Cardiac septum (tissue), 1 donor: ENCODE measurements at places on chromosomes 1 and 21.

- DNase-seq, result no peak
Observed at GRCh38 chr1:19620786-19621185, 23.3 kb upstream of the NBL1 start.

DNA sequence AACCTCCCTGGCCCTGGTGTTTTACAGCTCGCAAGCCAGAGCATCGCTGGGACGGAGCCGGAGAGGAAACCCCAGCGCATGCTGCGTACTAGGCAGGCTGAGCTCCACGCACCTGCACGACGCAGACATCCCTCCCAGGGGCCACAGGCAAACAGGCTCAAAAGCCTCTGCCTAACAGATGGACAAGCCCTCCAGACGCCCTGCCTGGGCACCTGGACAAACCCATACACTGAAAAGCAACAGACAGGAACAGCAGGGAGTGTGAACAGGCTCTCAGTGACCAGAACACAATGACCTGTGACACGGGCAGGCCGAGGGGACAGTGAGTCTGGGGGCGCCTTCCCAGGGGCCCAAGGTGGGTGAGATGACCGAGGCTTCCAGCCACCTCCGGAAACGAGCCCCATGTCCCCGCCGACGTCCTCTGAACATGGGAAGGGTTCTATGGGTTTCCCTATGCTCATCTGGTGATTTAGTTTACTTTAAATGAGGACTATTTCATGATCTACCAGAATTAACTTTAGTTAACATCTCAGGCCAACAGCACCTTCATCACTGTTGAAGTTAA is 40.3 kb downstream of the NPHP4 start:
- DNase-seq, result peak; percentile 68

DNA sequence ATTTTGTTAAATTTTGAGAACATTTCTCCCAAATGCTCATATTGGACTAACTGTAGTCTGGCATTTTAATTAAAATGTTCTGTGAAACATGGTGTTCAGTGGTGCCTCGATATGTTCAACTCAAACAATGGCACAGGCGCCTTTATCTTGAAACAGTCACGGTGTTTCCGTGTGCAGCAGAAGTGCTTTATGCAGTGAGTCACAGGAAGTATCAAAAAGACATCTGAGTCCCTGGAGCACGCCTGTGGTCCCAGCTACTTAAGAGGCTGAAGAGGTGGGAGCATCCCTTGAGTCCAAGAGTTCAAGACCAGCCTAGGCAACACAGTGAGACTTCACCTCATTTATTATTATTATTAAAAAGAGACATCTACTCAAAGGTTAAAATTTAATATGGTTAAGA is 52.2 kb downstream of the GREM2 start:
- DNase-seq, result no peak

- DNase-seq, result no peak
Observed at GRCh38 chr1:67169496-67169895, 3.2 kb downstream of the IL23R start.

GRCh38 chr1:18458133-18459092 is 22.3 kb upstream of the KLHDC7A start:
- no peak for DNase-seq

- DNase-seq, result peak; percentile 91
Observed at GRCh38 chr21:41425954-41426675, at the start of gene MX1. Gene MX1 (plus strand): TSS chr21:41426239. CDS start chr21:41432071, 5,832 bp downstream.

GRCh38 chr1:92587445-92587844 is 100.7 kb upstream of the GFI1 start:
- no peak for DNase-seq

DNA sequence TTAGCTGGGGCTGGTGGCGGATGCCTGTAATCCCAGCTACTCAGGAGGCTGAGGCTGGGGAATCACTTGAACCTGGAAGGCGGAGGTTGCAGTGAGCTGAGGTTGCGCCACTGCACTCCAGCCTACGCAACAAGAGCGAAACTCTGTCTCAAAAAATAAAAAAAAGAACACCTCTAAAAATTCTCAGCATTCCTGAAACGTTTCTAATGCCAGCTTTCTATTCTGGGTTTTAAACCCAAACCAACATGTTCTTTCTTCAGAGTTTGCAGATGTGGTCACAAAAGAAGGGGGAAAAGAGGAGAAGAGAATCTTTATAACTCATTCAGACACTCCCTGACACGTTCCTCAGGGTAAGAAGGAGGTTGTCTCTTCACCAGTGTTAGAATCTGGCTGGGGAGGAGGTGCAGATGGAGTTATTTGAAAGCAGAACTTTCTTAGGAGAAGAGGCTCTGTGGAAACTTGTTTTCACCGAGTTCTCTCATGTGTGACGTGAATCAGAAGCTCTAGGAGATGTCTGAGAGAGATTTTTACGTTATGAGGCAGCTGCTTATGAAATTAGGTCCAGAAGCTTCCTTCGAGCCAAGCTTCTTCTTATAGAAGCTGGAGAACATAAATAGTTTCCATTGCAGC is 17.8 kb upstream of the CNR2 start:
- DNase-seq, result no peak

GRCh38 chr1:28518745-28519341 is 13.0 kb downstream of the RCC1 start:
- no peak for DNase-seq

DNA sequence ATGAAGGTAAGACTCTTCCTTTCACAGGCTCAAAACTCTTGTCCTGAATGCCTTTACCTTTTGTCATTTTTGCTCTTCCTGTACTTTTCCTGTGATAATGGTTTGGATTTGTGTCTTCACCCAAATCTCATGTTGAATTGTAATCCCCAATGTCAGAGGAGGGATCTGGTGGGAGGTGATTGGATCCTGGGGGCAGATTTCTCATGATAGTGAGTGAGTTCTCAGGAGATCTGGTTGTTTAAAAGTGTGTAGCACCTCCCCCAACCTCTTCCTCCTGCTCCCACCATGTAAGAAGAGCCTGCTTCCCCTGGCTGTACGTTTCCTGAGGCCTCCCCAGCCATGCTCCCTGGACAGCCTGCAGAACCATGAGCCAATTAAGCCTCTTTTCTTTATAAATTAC is 75.5 kb downstream of the DDX20 start:
- DNase-seq, result no peak

DNA sequence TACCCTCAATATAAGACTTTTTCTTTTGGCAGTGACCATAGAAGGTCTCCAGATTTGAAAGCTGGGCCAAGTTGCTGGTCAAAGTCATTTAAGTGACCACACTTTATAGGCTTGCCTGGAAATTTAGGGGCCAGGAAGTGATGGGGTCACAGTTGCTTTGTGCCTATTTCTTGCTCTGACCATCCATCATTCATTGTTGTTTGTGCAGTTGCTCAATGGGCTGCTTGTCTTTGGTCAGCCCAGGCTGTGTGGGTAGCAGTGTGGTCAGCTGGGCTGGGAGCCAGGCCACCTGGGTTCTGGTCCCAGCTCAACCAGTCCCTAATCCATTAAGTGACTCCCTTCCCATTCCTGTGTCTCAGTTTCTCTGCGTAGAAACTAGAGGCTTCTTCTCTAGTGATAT is 2.1 kb upstream of the OTUD7B start:
- DNase-seq, result no peak

GRCh38 chr1:160779626-160780397 is 16.2 kb upstream of the LY9 start:
- no peak for DNase-seq

GRCh38 chr1:111842411-111842810 is 86.7 kb downstream of the DDX20 start:
- DNase-seq, result peak; percentile 63

- peak; percentile 63 for DNase-seq
Observed at GRCh38 chr1:910311-910880, 13.3 kb upstream of the SAMD11 start.

DNA sequence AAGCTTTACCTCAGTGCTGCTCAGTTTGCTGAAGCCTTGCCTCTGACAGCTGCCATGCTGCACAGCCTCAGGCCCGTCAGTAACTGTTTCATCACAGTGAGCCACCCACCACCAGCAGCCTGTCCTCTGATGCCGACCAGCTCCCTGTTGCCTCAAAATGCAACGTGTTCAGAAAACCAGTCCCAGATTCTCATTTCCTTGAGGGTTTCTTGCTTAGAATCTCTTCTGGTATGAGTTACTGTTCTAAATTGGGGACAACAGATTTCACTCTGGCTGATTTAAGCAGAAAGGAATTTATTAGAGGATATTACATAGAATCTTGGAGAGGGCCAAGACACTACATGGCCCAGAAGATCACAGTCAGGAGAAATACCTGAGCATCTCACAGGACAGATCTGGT is 11.0 kb downstream of the UBL4B start:
- no peak for DNase-seq

- no peak for DNase-seq
Observed at GRCh38 chr1:182570611-182570970, 18.5 kb downstream of the RNASEL start.

DNA sequence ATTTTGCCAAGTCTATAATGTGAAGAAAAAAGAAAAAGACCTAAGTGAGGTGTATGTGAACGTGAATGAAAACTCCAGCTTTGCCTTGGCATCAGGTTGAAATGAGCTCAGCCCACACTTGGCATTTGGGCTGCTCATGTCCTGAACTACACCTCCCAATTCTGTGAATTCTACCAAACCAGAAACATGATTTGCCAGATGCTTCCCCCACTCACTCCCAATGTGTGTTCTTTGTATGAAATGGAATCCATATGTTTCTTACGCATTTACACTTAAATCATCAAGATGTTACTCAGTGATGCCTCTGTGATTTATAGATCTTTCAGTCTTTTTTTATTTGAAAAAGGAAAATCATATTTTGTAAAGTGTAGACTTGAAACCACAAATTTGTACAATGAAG is 32.8 kb upstream of the RUNX1 start:
- DNase-seq, result no peak

- DNase-seq, result no peak
Observed at GRCh38 chr1:3940081-3940753, 40.1 kb upstream of the C1orf174 start.

GRCh38 chr1:159011751-159012150 is 2.0 kb downstream of the IFI16 start:
- no peak for DNase-seq

GRCh38 chr1:205048382-205048781 is 5.4 kb downstream of the CNTN2 start:
- DNase-seq, result no peak

DNA sequence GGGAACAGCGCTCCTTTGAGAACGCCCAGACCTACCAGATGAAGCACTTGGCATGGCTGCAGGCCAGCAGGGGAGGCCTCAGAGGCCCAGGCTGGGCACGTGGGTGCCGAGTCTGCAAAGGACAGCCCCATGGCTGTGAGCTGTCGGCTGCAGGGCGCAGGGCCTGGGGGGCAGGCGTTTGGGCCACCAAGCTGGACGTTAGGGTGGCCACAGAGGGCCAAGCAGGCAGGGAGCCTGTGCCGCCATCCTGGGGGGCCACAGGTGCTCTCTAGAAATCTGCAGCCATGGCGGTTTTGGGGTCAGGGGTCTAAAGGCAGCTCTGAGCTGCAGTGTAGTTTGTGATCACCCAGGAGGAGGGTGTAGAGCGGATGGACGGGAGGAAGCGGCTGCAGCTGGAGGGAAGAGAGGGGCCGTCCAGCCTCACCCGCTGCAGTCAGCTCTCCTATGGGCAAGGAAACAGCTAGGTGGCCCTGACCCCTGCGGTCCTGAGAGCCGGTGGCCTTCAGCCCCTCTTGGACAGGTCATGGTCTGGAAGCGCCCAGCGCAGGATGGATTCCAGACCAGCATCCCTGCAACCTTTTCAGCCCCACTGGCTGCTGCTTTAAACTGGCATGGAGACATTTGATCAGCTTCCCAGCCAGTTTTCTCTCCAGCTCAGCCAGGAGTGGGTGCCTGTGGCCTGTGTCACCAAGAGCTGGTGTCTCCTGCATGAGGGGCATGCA is 11.0 kb downstream of the IBA57 start:
- no peak for DNase-seq

DNA sequence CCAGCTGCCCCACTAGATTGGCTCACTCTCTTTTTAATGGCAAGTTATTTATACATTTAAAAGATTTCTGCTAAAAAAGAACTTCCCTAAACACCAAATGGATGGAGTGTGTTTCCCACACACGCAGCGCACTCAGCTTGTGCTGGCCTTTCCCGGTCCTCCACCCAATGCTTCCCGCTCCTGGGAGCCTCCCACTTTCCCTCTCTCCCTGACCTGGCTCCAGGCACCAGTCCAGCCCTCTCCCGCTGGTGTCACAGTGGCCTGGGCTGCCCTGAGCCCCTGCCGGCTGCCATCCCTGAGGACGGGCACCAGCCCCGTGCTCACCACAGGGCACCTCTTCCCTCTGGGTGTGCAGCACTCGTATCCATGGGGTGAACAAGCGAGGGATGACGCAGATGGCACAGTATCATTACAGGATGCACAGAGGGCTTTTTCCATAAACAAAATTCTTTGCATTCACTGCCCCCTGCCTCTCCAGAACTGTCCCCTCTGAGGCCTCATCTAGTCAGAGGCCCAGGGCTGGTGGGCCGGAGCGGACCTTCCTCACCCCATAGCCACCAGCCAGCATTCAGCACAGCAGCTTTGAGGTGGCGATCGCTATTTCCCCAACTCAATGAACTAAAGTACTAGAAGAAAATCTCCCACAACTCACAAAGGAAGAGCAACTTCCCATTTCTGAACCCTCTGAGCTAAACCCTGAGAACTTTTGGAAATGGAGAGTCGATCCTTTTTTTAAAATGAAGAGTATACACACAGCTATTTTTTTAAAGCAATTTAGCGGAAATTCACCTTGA is 68.5 kb downstream of the SLC37A1 start:
- peak; percentile 69 for DNase-seq

- no peak for DNase-seq
Observed at GRCh38 chr1:246092136-246092535, 414.9 kb downstream of the SMYD3 start.

- DNase-seq, result no peak
Observed at GRCh38 chr1:57578099-57578498, 154.2 kb upstream of the DAB1 start.

- peak; percentile 74 for DNase-seq
Observed at GRCh38 chr1:203286161-203286984, 18.9 kb upstream of the BTG2 start.

GRCh38 chr1:179781962-179782361 is 38.9 kb downstream of the FAM163A start:
- DNase-seq, result no peak

DNA sequence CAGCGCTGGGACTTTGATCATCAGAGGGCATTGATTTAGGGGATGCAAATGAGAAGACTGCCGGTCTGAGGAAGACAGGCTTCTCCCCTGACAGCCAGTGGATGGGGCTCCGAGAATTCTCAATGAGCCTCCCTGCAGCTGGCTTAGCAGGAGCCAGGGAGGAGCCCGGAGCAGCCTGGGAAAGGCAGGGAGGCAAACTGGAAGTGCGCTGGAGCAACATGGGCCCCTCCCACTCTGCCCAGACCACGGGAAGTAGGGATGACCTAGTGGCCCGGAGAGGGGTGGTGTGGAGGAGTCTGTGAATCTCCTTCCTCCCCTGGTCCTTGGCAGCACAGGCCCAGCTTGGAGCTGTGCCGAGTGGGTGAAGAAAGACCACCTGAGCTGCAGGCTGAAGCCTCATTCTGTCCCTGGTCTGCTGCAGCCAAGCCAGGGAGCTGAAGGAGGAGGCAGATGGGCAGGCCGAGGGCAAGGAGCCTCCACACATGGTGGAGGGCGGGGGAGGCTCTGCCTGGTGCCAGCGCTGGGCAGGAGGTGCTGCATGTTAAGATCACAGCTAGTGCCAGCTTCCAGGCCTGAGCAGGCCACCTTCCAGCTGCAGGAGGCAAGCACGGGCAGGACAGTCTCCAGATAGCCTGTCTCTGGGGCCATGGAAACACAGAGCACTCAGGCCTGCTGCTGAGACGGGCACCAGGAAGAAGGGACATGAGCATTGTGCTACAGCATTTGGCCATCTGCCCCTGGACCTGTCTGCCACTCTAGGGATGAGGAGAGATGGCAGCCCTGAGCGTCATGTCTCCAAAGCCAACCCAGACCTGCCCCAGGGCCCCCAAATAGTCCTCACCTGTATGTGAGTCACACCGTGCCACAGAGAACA is 12.2 kb upstream of the CLSTN1 start:
- no peak for DNase-seq
